ENCODE measurements at places on chromosomes 7 and 10.
A peak's percentile ranks its signal among the peaks of the same experiment; 100 is the strongest.

GRCh38 chr10:108544500-108545120 lies 1378.7 kb downstream of the XPNPEP1 start:
- peak; percentile 32 for DNase-seq

DNA sequence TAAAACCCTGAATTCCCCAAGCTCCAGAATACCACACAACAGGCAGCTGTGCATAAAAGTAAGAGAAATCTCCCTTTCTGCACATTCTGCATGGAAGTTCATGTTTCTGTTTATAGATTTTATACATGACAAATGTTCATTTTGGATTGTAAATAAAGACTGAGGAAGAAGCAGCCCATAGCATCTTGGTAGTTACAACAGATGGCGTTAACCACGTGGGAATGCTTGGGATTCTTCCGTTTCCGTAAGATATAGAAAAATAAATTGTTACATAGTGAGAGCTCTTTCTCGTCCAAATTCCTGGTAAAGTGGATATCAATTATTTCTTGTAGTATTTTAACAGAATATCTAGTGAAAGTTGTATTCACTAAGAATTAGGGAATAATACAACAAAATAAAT lies 1016.5 kb downstream of the GRM8 start:
- DNase-seq, result no peak

GRCh38 chr10:112471878-112472487 lies 25.0 kb downstream of the VTI1A start:
- DNase-seq, result peak; percentile 70

DNA sequence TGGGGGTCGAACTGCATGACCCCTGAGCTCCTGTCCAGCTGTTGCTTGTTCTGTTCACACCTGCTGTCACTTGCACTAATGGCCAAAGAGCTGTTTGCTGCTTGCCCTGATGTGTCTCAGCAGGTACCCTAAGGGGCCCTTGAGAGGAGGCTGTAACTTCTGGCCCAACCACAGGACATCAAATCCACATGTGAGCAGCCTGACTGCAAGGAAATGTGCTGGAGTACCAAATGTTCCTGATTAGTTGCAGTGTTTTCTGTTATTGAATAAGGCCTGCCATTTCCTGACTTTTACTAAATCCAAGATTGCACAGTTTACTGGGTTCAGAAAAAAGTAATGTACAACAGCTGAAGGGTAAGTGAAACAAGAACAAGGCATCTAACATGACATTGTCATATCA lies 91.7 kb upstream of the IL6 start:
- DNase-seq, result no peak

GRCh38 chr7:130415006-130415405 lies 25.8 kb downstream of the CEP41 start:
- DNase-seq, result no peak
